ENCODE measurements at places on chromosomes 5 and 9.

DNA sequence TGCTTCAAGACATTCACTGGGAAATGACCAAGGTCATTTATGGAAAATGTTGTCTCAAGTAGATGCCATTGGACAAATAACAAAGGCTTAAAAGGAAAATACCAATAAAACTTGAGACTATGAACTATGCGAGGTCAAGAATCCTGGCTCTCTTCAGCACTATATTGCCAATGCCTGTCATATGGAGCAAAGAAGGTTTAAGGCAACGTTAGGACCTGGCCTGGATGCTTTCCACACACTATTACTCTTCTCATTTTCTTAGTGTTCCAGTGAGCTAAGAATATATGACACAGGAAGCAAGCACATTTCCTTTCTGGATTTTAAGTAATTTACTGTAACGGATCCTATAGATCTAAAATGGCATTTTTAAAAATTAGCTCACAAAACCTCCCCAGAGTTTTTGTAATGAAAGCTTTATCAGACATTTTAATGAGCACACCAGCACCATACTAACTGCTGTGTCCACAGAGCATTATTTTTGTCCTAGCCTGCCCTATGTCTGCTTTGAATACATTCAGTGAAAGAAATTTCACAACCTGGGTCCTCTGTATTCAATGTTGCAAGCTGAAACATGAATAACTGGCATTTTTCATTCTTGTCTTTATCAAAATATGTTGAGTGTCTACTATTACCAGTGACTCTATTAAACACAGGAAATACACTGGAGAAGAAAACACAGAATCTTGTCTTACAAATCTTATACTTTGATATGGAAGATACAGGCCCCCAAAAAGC, 315.6 kb downstream of the CETN3 start:
- H3K36me3 ChIP-seq = no peaks in the 10 kb centered on the region
- no peak overlapping the region for H3K27ac ChIP-seq
- no peaks in the 10 kb centered on the region for H3K27me3 ChIP-seq
- DNase-seq = no peak
- no peak overlapping the region for H3K4me3 ChIP-seq
- H3K4me1 ChIP-seq = no peaks in the 10 kb centered on the region

GRCh38 chr9:126108240-126108639, 218.4 kb upstream of the MVB12B start:
- peaks cover 14% of the 10 kb centered on the region for H3K27me3 ChIP-seq
- DNase-seq = no peak
- H3K4me1 ChIP-seq = no peaks in the 10 kb centered on the region
- H3K4me3 ChIP-seq = no peak overlapping the region

GRCh38 chr5:1961304-1961946, 78.7 kb upstream of the IRX4 start:
- H3K4me3 ChIP-seq = no peak overlapping the region
- no peaks in the 10 kb centered on the region for H3K4me1 ChIP-seq

DNA sequence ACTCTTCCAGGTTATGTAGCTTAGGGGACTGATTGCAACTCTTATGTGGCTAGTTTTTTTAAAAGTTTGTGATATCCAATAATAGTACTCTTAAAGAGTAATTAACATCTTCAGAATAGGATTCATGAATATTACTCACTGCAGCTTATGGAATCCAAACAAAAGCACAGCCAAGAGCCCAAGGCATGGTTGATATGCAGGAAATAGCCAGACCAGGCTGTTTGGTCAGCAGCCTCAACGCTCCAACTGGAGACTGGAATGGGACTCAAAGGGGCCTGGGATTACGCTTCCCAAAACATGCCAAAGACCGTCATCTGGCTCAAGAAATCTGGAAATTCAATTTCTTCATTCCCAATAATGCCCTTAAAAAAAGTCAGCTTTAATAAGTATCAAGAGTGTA, 268.6 kb downstream of the SEC61B start:
- H3K27me3 ChIP-seq = peaks cover 11% of the 10 kb centered on the region
- no peaks in the 10 kb centered on the region for H3K36me3 ChIP-seq
- H3K4me1 ChIP-seq = peaks cover 7% of the 10 kb centered on the region
- no peak overlapping the region for H3K27ac ChIP-seq
- DNase-seq = no peak

- H3K27ac ChIP-seq = no peak overlapping the region
- H3K36me3 ChIP-seq = no peaks in the 10 kb centered on the region
- H3K27me3 ChIP-seq = no peaks in the 10 kb centered on the region
- no peaks in the 10 kb centered on the region for H3K4me1 ChIP-seq
Observed at GRCh38 chr9:29564564-29564963, 1991.3 kb upstream of the C9orf72 start.

GRCh38 chr5:140148508-140148907, 22.8 kb downstream of the IGIP start:
- no peak overlapping the region for H3K27ac ChIP-seq
- peaks cover 21% of the 10 kb centered on the region for H3K4me1 ChIP-seq
- H3K36me3 ChIP-seq = no peaks in the 10 kb centered on the region
- peaks cover 25% of the 10 kb centered on the region for H3K27me3 ChIP-seq
- no peak for DNase-seq
